ENCODE measurements at places on chromosomes 12 and 14.

GRCh38 chr14:93643127-93643526 lies 145.2 kb downstream of the PRIMA1 start:
- DNase-seq: no peak

GRCh38 chr14:95651821-95652583 lies 34.2 kb upstream of the TCL1B start:
- no peak for DNase-seq

DNA sequence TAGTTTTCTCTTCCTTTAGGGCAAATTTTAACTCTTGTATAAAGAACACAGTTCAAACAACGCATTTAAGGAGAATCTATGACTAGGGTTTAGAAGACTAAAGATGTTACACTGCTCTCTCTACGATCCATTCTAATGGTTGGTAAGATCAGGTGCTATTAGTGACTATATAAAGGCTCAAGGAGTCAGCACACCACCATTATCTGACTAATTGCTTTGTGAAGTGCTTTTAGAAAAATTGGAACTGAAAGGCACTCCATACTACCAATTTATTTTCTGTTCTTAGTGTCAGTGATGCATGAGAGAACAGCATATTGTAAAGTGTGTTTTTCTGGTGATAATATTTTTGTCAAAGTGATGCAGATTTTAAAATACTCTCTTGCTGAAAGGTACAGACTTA lies 136.8 kb downstream of the SYT1 start:
- no peak for DNase-seq

GRCh38 chr12:129579879-129580278 lies 323.9 kb downstream of the TMEM132D start:
- DNase-seq: no peak

GRCh38 chr12:106682594-106683234 lies 91.8 kb upstream of the RIC8B start:
- no peak for DNase-seq

GRCh38 chr14:95499354-95499750 lies 17.1 kb downstream of the SYNE3 start:
- DNase-seq: no peak
